ENCODE measurements at places on chromosomes 3 and 15.

- no peak for DNase-seq
Observed at GRCh38 chr3:150760431-150761200, 2.4 kb downstream of the SIAH2 start.

DNA sequence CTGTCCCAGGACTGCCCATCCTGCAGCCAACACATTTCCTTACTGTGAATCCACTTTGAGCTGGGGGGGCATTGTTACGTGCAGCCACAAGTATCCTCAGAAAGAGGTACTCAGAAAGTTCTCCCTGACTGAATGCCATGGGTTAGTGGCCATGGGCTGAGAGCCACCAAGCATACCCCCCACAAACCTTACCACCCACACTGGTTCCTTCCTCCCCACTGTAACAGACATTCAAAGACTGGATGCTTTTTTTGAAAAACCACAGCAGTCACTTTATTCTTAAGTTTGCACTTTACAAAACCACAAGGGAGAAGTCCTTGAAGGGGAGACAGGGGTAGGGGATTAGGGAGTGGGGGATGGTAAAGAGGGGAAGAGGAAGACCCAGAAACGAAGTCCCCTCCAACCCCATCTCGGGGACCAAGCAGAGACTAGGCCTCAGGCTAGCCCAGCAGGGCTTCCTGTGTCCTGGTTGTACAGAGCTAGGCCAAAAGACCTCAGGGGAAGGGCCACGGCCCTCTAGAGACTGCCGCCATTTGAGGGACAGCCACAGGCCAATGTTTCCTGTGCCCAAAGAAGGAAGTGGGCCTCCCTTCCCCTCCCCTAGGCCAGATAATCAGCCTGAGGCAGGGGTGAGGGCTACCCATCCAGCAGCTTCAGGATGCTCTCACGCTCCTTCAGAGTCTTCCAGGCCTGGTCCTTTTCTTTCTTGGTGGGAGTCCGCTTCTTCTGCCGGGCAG, 10.1 kb upstream of the CAMK1 start:
- peak; percentile 38 for DNase-seq

- no peak for DNase-seq
Observed at GRCh38 chr3:132284781-132285619, 32.2 kb upstream of the ACP3 start.

DNA sequence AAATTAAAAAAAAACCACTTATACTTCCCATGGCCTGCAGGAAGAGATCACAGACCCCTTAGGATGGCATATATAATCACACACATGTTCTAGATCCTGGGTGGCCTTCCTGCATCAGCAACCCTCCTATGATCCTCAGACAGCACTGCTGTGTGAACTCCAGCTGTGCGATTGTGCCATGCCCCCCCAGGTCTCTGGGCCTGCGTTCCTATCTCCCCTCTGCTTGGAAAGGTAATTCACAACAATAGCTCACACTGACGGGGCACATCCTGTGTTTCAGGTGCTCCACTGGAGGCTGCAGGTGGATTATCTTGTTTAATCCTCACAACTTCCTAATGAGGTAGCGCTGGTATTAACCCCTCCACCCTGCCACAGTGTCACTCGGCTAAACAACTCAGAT, 71.2 kb upstream of the GLCE start:
- DNase-seq = no peak

GRCh38 chr3:74054566-74054965, 429.8 kb upstream of the PDZRN3 start:
- DNase-seq = no peak

GRCh38 chr3:102712896-102713295, 278.1 kb downstream of the ZPLD1 start:
- no peak for DNase-seq

DNA sequence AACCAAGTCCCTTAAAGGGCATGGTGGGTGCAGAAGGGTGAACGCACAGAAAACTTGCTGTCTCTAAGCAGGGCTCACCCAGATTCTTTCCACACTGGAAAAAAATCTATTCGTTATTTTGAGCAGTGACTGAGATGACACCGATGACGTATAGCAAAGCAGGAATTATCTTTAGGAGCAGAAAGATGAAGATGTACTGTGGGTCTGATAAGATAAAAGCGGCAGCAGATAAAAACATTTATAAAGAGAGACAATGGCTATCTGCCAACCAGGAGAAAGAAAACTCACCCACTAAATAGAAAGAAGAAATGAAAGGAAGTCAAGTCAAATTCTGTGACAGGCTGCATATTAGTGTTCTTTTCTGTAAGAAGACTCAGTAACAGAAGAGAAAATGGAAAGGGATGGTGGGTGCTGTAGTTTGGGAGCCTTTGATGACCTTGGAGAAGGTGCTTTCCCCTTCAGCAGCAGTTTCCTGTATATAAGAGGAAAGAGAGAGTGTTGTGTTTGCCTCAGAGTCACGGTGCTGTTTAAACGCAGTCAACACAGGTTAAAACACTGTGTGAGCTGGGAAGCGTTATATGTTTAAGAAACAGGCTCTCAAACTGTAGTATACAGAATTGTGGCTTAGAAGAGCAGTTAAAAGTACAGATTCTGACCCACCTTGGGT, 111.6 kb downstream of the AQP9 start:
- DNase-seq = no peak

DNA sequence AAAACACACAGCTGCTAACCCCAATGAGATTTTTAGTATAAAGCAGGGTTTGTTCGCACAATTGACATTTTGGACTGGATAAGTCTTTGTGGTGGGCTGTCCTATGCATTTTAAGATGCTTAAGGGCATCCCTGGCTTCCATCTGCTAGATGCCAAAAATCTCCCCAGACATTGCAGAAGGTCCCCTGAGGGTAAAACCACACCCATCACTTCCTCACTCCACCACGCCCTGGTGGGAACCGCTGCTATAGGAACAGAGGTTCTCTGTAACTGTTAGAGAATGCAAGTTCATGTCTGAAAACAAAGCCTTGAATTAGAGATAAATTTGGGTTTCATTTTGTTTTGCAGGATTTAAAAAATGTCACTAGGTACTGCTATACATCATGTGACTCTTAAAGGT, 67.7 kb downstream of the ARHGEF26 start:
- DNase-seq = no peak

GRCh38 chr3:126784254-126784653, 80.2 kb downstream of the CHCHD6 start:
- no peak for DNase-seq

- peak; percentile 79 for DNase-seq
Observed at GRCh38 chr3:15858547-15859506, 61.0 kb upstream of the ANKRD28 start.

DNA sequence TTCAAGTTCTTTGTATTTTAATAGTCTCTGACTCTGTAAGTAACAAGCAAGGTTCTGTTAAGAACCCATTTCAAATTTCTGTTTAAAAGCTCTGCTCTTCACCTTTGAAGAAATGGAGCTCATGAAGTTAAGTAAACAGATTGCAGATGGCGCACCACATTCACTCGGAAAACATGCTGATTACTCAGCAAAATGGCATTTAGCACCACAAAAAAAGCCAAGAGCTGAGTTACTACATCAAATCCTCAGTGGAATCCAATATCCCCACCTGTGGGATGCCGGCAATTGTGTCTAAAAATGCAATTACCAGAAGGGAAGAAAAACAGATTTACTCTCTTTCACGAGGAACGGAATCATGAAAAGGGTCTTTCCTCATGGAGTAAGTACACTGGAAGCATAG, 758.0 kb downstream of the NTRK3 start:
- DNase-seq = no peak

DNA sequence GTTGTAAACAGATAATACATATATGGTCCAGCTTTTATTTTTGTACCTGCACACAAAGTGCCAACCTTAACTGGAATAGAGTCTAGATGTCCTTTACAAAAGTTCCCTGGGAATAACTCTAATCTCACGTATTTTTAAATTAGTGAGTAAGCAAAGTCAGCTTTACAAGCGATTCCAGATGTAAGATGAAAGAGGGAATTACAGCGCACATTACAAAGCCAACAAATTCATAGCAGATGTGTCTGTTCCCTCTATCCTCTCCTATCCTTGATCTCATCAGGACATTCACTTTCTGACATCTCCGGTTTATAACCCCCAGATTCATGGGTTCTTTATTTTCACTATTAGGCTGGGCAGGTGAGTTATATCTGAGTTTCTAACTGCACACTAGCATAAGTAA, 406.8 kb upstream of the ZNF385D start:
- DNase-seq = no peak

GRCh38 chr3:157029365-157029790, 130.6 kb downstream of the CCNL1 start:
- DNase-seq = no peak

- DNase-seq = no peak
Observed at GRCh38 chr3:31288641-31289100, 244.1 kb upstream of the STT3B start.

DNA sequence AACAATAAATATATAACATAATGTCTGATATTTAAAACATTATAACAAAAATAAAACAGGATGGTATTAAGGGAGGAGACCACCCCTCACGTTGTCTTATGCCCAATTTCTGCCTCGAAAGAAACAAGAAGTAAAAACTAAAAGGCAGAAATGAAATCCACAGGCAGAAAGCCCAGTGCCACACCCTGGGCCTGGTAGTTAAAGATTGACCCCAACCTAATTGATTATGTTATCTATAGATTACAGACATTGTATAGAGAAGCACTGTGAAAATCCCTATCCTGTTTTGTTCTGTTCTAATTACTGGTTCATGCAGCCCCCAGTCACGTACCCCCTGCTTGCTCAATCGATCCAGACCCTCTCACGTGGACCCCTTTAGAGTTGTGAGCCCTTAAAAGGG, 22.3 kb upstream of the ACP3 start:
- no peak for DNase-seq

- DNase-seq = no peak
Observed at GRCh38 chr3:149891621-149892020, 78.6 kb downstream of the RNF13 start.

DNA sequence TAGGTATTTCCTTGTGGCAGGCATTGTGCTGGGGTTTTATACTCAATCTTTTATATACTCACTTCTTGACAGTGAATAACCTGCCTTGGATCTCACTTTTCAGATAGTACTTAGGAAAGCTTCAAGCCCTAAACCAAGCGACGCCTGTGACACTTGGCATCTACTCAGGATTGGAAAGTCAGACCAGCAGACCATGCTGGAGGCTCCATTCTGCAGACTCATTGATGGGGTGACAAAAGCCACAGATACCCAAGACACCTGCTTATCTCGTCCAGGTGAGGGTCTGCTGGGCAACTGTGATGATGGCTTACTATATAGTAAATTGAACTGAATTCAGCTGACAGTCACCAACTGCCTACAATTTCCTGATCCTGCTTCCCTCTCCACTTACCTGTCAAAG, 79.4 kb upstream of the MRPS22 start:
- DNase-seq = no peak

DNA sequence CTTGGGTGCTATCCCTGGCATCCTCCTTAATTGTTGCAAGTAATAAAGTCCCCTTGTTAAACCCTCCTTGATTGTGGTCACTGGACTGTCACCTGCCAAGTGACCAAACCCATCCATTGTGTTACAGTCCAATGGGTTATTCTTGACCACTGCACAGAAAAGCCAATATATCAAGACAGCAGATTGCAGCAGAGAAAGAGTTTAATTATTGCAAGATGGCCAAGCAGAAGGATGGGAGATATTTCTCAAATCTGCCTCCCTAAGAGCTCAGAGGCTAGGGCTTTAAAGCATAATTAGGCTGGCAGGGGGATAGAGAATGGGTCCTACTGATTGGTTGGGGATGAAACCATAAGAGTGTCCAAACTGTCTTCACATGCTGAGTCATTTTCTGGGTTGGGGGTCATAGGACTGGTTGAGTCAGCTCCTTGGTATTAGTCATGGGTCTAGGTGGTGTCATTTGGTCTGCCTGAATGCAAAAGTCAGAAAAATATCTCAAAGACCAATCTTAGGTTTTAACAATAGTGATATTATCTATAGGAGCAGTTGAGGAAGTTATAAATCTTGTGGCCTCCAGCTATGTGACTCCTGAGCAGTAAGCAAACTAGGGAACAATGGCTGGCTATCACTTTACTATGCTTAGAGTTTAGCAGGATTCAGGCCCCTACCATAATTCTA, 19.1 kb upstream of the XYLB start:
- DNase-seq = no peak

Data from CD4-positive, alpha-beta T cell (primary cell).